Activated CD4-positive, alpha-beta T cell treated with anti-CD3 and anti-CD28 coated beads, Interleukin-2, amount 50 U/mL, for 48 hours (primary cell): ENCODE measurements at places on chromosomes 5 and 9.

DNA sequence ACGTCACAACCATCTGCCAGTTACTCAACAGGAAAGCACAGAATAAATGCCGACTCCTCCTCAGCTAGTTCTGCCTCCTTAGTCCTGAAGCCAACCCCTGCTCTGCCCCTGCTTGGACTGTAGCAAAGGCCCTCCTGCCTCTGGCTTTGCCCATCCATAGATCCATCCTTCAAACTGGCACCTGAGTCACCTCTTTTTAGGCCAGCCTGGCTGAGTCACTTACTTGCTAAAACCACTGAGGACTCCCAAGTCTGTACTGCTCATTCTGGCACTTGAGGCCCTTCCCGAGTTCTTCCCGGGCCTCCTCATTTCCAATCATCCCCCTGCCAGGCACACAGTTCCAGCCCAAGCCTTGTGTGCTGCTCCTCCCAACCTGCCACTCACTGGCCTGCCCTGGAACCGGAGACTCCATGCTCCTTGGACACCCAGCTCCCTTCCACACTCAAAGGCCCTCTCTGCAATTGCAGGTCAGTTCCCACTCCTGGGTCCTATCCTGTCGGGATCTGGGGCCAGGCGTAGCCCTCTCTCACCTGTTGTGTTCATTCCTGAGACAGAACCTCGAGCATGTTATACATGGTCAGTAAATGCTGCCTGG is 220.1 kb downstream of the DAB2IP start:
- no peak for DNase-seq

- DNase-seq = no peak
Measured at GRCh38 chr5:175887463-175887862, 16.1 kb downstream of the CPLX2 start.

- no peak for DNase-seq
Measured at GRCh38 chr5:174410716-174411478, 313.5 kb upstream of the MSX2 start.

DNA sequence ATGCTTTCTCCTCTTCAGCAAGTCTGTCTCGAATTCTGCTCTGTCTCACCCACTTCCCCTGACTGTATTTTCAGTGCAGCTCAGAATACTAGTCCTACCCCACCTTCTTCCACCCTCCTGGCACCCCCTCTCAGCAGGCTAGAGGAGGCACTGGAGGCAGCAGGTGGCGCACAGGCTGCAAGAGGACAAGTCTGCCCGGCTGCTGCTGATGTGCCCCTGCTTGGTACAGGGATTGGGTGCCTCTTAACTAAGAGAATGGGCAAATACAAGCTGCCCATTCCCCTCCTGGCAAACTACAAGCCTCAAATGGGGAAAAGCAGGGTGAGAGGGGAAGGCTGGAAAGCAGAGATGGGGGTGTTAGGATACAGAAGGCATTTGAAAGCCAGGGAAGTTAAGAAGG is 5.1 kb downstream of the TLN1 start:
- no peak for DNase-seq

DNA sequence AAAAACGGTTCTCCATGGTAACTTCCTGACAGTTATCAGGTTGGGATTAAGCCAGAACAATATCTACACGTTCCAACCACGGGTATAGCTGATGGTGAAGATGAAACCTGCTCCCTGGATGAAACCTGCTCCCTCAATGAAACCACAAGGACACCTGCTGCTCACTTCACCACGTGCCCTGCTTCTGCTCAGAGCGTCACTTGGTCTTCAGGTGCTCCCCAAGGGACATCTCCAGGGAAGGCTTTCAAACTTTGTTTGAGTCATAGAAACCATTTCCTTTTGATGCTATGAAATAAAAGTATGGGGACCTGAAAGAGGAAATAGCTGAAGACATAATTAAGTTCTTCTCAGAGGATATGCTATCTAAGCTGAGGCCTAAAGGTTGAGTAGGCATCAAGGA is 242.4 kb downstream of the MED10 start:
- DNase-seq = no peak

DNA sequence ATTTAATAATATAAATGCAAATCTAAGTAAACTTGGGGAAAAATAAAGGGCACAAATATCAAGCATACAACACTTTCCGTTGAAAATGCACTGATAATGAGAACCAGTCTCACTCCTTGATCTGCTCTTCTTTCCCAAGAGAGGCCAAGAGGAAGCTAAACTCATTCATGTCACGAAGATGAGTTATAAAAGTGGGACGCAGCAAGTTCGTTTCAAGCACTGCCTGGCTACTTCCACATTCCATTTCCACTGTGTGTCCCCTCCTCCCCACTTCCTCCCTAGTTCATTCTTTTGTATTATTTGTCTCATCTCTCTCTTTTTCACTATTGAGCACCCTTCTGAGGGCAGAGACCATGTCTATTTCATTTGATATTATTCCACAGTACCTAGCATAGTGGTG is 158.1 kb downstream of the SLC24A2 start:
- DNase-seq = no peak

- DNase-seq = no peak
Measured at GRCh38 chr5:13704396-13704795, 240.1 kb downstream of the DNAH5 start.

- DNase-seq = no peak
Measured at GRCh38 chr5:17895288-17896033, 261.2 kb downstream of the TAF11L14 start.

- no peak for DNase-seq
Measured at GRCh38 chr5:157917491-157917890, 58.5 kb upstream of the CLINT1 start.

- no peak for DNase-seq
Measured at GRCh38 chr9:3980771-3981170, 319.1 kb downstream of the GLIS3 start.

DNA sequence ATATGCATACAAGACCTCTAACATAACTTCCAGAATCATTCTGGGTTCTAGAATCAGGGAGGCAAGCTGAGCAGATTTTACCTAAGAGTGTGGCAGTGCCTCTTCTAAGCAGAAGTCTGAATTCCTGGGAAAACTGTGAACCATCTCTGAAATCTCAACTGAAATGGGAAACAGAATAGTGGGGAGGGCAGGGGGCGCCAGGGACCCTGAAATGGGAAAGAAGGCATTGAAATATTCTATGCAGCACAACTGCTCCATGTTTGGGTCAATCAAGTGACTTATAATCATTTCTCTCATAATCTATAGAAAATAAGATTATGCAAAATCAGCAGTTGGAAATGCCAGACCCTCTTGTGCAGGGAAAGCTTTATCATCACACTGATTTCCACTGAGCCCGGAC is 156.1 kb downstream of the EBF1 start:
- DNase-seq = no peak

DNA sequence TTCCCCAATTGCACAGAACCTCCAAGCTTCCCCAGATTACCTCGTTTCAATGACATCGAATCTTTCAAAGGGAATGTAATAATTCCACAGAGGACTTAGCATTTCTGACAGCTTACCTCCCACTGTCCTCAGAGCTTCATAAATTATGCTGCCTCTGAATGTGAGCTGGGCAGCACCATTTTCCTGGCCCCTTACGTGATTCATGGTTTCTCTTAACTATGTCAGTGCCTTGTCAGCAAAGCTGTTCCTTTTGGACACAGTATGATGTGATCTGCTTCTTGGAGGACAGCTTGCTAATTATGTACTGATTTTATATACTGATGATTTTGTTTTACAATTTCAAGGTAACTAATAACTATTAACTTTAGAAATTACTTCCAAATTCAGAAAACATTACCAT is 27.7 kb upstream of the SSBP2 start:
- peak; percentile 6 for DNase-seq

DNA sequence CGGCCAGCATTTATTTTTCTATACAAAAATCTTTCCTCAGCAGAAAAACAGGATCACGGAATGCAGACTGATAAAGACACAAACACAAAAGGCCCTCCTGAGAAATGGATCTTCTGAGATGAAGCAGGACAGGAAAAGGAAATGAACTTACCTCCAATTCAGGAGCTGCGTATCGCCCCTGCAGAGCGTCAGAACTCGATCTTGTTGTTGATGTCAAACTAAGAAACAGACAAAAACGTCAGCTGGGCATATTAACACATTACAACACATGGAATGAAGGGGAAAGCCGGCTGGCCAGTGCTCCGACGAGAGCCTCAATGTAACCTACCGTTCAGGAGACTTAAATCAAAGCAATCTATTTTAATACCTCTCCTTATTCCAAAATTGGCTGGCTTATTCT is 105.1 kb downstream of the SERINC5 start:
- DNase-seq = no peak

GRCh38 chr5:53030893-53031292 is 41.7 kb downstream of the ITGA2 start:
- DNase-seq = no peak

DNA sequence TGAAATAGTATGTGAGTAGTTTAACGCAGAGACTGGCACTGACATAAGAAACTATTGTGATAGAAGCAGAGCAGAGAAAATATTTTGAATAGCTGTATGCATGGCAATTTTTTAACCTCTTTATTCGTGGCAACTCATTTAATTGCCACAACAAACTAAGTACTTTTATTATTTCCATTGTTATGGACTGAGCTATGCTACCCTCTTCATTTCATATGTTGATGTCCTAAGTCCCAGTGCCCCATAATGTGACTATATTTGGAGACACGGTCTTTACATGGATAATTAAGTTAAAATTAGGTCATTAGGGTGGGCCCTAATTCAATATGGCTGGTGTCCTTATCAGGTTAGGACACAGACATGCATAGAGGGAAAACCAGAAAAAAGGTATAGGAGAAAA is 86.1 kb upstream of the PRSS3 start:
- no peak for DNase-seq

- no peak for DNase-seq
Measured at GRCh38 chr5:66992547-66992946, 204.1 kb downstream of the CD180 start.

- no peak for DNase-seq
Measured at GRCh38 chr5:170534941-170535340, 31.1 kb downstream of the KCNIP1 start.

DNA sequence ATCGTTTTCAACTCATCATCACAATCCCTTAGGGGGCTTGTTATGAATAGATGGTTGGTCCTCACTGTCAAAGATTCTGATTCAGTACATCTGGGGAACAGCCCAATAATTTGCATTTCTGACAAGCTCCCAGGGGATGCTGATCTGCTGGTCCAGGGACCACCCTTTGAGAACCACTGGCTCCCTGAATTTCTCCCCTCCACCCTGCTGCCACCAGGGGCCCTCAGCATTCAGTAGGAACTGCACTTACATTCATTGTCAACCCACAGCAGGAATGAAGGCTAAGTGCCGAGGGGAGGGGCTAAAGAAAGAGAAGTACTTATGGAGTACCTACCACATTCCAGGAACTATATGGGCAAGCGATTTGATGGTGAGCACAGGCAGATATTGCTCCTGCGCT is 85.9 kb downstream of the BOD1 start:
- DNase-seq = no peak

DNA sequence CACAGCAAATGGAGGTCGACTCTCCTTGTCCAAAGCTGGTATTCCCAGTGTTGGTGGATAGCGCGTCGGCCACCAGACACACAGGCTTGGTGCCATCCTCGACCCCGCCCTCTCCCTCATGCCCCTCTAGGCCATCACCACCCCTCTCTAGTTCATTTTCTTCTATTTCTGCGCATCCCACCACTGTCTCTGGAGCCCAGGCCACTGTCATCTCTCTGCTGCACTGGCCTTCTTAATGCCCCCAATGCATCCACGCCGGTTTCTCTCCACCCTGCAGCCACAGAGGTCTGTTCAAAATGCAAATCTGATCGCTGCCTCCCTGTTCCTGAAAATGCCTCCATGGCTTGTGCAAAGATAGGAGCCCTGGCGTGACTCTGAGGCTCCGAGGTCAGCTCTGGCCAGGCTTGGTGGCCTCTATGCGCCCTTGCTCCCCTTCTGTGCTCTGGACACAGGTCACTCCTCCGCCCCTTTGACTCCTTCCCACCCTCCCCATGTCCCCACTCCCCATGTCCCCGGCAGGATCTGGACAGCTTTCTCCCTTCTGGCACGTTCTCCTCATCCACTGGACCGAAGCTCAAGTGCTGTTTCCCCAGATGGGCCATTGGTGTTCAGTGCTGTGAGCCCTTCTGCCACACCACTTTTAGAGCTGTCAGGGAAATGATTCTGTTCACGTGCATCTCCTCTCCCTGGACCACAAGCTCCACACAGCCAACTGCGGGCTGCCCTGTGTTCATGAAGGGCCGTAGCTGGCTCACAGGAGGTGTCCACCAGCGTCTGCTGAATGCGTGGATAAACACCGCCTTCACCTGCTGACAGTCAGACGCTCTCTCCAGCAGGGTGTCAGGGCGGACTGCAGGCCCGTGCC is 59.5 kb upstream of the RNF130 start:
- DNase-seq = no peak

DNA sequence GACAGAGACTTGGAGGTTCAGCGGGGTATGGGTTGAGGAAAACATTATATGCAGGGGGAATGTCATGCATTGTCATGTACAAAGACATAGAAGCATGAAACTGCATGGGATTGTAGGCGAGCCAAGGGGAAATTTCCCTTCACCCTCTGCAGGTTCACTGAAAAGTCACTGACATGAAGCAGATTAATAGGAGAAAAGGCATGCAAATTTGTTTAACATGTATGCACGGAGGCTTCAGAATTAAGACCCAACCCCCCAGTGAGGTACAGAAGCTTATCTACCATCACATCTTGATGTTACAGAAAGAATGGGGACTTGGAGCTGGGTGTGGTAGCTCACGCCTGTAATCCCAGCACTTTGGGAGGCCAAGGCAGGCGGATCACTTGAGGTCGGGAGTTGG is 18.5 kb downstream of the NIM1K start:
- no peak for DNase-seq

- DNase-seq = no peak
Measured at GRCh38 chr5:87103616-87104287, 163.9 kb upstream of the RASA1 start.

DNA sequence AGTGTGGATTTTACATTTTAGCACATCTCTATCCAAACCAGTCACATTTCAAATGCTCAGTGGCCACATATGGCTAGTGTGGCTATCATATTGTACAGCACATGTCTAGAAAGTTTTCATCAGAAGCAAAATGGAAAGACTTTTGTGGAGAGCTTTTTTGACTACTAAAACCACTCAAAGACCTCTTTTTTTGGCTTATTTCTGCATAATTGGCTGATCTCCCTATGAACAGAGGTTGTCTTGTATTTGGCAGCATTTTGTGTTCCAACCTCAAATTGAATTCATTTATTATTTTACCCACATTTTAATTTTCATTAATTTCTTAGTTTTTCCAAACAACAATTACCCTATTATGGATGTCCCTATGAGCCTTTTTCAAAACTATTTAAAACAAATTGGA is 395.7 kb downstream of the TLE1 start:
- no peak for DNase-seq

DNA sequence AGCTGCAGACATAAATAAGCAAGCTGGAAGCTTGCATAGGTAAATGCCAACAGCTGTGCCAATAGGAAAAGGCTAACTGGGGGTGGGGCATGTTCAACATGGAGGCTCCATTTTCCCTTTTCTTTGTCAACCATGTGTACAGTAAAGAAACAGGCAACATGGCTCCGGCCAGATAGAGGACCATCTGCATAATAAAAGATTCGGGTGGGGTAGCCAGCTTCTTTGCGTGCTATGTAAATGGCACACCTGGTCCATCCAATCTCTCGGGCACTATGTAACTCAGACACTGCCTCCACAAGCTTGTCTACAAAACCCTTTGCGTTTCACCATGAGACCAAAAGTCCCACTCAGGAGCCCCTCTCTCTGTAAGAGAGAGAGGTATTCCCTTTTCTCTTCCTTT is 41.7 kb upstream of the DENND4C start:
- DNase-seq = no peak
